ENCODE measurements at places on chromosomes 4 and X.

GRCh38 chrX:9055354-9055753, 21.4 kb upstream of the FAM9B start:
- DNase-seq = no peak

GRCh38 chrX:24415921-24416320, 49.2 kb upstream of the PDK3 start:
- no peak for DNase-seq

- DNase-seq = no peak
Observed at GRCh38 chr4:31349907-31350306, 629.7 kb downstream of the PCDH7 start.

DNA sequence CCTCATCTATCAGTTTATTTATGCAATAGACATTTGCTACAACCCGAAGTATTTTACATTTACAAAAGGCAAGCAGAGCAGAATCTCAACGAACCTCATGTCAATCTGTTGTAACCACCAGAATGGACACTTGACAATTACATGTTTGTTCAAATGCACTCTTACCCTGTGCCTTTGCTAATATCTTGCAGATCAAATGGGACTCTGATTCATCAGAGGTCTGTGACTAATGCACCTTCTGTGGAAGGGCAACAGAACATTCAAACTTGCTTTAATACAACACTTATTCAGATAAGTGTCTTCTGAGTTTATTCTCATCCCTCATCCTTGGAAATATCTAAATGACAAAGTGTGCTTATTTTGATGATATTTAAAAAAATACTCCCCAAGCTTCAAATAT, 644.7 kb upstream of the PCDH10 start:
- no peak for DNase-seq

DNA sequence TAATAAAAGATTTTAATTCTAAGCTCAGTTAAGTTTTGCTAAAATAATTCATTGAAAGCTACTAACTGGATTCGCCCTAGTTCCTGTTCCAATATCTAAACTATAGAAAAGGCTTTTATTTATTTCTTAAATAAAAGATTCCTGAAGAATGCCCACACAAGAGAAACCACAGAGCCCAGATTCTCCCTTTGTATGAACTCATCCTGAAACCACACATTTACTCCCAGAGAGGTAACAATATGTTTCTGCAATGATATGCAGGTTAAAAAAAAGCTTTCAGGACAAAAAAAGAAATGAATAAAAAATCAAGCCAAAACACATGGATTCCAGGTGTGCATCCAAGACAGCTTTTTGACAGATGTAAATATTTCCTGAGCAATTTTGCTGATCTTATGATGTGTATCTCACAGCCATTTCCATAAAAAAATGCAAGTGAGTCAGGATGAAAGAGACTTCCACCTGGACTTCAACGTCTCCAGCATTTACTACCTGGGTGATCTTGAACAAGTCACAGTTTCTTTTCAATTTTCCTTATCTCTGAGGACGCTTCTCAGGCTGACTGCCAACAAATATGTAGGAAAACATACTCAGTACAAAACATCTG, 234.4 kb upstream of the FAT1 start:
- no peak for DNase-seq

DNA sequence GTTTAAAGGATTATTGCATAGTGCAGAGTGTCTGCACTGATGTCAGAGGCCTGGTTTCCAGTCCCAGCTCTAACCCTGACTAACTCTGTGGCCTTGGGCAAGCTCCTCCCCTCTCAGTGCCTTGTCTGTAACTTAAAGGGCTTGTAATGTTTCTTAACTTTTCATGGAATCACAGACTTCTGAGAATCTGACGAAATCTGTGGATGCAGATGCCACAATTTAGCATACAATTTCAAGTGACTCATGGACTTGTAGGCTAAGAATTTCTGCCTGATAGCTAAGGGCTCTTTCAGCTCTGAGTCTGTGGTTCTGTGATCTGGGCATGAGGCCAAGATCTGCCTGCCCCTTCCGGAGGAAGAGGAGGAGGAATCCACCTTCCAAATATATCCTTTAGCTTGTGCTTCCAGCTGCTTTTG, 236.9 kb downstream of the AR start:
- DNase-seq = no peak

DNA sequence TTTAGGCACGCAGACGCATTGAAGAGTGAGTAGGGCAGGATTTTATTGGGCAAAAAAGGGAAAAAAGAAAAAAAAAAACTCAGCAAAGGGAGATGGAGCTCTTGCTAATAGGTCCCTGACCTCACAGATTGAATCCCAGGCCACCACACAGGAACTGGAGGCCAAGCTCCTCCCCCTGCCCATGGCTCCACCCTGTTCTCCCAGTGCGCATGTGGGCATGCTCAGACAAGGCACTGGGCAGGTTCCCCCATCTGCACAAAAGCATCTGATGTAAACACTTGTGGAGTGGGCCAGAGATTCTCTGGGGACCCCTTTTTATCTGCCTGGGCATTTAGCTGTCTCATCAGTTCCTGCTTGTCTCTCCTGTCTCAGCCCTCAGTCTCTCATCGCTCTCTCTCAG, 9.5 kb downstream of the FRMD7 start:
- no peak for DNase-seq

GRCh38 chr4:174629265-174629664, 107.0 kb upstream of the HPGD start:
- DNase-seq = peak; percentile 11

- no peak for DNase-seq
Observed at GRCh38 chr4:100302061-100303026, 112.1 kb upstream of the DDIT4L start.

GRCh38 chr4:122661176-122662160, 40.6 kb upstream of the IL21 start:
- DNase-seq = no peak

DNA sequence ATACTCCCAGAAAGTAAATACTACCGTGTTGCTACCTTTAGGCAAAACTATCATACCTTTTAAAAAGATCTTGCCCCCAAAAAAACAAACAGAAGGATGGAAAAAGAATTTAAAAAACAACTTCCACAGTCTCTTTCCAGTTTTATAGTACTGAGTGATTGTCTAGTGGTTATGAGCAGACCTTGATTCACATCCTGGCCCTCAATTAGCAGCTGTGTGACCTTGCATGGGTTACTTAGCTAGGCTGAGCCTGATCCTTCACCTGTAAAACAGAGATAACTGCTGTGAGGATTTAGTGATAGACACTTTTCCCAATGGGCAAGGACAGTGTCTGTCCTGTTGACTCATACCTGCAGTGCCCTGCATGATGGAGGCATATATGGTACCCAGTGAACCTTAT, 49.0 kb downstream of the SMAD1 start:
- no peak for DNase-seq

DNA sequence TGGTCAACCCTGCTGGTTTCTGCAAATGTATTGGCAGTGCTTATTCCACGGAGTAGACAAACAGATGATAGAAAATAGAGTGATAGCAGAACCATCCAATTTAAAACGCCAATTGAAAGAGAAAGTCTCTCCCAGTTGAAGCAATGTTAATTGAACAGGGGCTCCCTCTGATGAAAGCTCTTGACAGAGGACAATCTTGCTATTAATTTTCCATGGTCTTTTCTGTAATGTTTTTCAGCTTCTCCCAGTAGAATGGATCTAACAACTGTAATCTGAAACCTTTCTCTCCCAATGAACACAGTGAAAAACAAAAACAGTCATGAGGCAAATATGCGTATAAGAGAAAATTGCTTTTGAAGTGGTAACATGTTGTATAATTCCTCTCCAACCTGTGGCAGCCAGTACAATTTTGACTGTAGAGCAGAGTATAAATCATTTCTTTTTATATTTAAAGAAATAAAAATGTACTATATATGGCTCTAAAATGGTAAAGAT, 225.1 kb upstream of the GALNTL6 start:
- no peak for DNase-seq

GRCh38 chrX:119734897-119735339, 23.5 kb upstream of the SOWAHD start:
- no peak for DNase-seq

- DNase-seq = no peak
Observed at GRCh38 chrX:66676990-66677389, 38.1 kb upstream of the EDA2R start.

- DNase-seq = no peak
Observed at GRCh38 chrX:43510209-43510608, 145.9 kb upstream of the MAOA start.

GRCh38 chr4:92809381-92809780, 505.6 kb downstream of the GRID2 start:
- DNase-seq = no peak

GRCh38 chr4:88985088-88985773, 71.8 kb downstream of the FAM13A start:
- DNase-seq = no peak

DNA sequence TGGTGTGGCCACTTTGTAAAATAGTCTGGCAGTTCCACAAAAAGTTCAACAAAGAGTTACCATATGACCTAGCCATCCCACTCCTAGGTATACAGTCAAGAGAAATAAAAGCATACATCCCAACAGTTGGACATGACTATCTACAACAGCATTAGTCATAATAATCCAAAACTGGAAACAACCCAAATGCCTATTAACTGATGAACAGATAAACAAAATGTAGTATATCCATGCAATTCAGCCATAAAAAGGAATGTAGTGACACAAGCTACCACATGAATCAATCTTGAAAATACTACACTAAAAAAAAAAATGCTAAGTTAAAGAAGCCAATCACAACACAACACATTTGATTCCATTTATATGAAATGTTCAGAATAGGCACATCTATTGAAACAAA, 16.1 kb downstream of the MED14 start:
- no peak for DNase-seq
